ENCODE measurements at places on chromosomes 7 and 10.

- DNase-seq, result no peak
These were observed 930 bp downstream of the GARIN1A start for GRCh38 chr7:128672927-128673517.

DNA sequence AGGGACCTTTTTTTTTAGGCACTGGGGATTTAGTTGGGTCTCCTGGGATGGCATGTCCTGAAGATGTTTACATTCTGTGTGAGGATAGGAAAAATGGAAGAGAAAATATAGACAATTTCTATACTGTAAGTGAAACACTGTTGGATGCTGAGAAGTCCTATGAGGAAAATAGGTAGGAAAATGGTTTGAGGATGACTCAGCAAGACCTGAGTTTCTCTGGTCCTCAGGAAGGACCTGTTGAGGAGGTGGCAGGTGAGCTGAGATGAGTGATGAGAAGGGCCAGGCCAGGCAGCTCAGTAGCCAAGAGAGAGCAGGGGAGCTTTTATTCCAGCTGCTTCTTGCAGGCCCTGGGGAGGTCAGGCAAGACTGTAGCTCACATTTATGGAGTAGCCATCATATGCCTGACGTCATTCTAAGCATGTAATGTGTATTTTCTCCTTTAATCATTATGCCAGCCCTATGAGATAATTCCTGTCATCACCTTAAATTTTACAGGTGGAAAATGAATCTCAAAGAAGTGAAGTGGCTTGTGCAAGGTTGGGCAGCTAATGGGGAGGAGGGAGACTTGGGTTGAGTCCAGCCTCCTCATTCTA lies 19.1 kb upstream of the LRRC18 start:
- DNase-seq, result no peak

DNA sequence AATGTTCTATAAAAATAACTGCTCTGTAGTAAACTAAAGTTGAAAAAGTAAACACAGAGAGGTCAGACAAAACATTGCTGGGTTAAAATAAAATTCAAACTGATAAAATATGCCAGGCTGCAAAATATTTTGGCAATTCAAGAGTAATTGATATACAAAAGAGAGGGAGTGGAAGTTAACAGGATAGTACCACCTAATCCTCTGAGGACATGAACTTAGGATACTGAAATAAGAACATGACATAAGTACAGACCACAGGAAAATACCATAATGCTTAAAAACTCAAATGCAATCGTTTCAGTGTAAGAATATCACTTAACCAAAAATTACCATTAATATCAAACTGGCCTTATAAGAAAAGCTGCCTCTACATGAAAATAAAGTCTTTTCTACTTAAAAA lies 37.6 kb upstream of the GPR22 start:
- DNase-seq, result no peak

DNA sequence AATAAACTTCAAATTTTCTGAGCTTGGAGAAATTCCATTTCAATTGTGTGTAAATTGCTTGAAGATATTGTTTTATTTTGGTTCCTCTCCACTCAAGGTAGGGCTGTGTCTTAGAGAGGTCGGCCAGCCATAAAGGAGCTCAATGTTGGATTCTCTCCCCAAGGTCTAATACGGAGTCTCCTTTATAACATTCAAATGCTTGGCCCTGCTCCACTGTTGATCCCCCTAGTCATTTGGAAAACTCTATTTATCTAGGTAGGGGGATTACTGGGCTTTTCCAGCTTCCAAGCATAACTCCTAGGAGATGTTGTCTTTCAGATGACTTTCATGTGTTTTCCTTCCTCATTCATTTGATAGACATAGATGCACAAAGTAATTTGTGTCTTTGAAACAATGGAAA lies 170.9 kb downstream of the LRMDA start:
- DNase-seq, result no peak

DNA sequence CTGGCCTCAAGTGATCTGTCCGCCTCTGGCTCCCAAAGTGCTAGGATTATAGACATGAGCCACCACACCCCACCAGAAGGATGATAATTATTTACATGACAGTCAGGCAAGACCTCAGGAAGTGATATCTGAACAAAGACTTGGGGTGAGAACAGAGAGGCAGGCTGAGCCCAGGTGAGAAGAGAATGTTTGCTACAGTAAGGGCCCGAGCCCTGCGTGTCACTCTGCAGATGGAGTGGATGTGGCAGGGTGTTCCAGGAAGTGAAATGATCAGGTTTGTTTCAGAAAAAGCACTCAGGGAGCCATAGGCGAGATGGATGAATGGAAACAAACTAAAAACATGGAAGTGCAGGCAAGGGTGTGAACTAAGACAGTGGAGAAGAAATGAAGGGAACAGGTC lies 22.2 kb downstream of the SFMBT2 start:
- no peak for DNase-seq

- no peak for DNase-seq
These were observed at the start of gene TRIM24 for GRCh38 chr7:138460176-138460648. TSS of gene TRIM24 (plus strand) at chr7:138460259. CDS start at chr7:138460549, 290 bp downstream.

DNA sequence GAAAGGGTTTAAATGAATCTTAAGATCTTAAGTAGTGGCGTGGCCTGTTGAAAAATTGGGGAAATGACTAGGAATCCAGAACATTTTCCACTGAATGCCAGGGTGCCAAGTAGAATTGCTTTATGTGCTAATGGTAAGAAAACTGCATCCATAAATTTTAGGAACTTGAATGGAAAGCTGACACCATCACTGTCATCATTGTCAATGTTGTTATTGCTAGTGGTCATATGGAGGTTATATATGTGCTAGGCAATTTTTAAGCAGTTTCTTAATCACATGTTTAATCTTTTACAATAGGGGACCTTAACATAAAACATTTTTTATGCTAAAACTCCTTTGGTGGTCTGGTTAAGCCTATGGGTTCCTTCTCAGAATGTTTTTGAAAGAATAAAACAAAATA lies 13.1 kb downstream of the MARCHF5 start:
- DNase-seq, result no peak

- no peak for DNase-seq
These were observed 237.7 kb upstream of the TMEM72 start for GRCh38 chr10:44673245-44673983.

DNA sequence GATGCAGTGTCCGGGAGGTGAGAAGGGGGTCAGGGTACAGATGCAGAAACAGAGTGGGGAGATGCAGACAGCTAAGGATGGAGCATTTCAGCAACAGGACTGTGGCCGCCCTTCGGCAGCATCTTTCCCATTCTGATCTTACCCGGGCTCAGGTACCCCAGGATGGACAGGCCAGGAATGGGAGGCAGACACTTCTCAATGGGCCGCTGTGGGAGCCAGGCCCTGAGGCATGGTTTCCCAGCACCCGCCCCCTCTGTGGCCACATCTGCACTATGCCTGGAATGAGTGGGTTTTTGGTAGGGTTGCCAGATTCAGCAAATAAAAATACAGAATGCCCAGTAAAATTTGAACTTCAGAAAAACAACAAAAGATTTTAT lies 105.2 kb upstream of the CTBP2 start:
- no peak for DNase-seq

All from effector memory CD4-positive, alpha-beta T cell (primary cell).